ENCODE measurements at places on chromosomes 3 and 15.

GRCh38 chr3:172194702-172195406 is 155.5 kb downstream of the FNDC3B start:
- H3K4me1 ChIP-seq: peaks cover 6% of the 10 kb centered on the region
- H3K4me3 ChIP-seq: no peak overlapping the region
- H3K36me3 ChIP-seq: no peaks in the 10 kb centered on the region
- peak; percentile 85 for DNase-seq

DNA sequence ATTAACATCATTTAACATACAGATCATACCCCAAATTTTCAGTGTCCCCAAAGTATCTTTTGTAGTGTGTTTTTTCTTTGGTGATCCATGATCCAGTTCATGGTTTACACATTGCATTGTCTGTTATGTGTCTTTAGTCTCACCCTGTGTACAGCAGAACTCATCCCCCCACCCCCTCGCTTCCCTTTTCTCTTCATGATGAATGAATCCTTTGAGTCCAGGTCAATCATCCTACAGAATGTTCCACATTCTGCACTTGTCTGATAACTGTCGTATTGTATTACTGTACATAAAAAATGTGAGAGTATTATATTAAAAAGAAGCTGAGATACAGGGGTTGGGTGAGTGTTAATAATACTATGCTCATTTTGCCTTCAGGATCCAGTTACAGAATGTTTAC is 14.6 kb upstream of the NIT2 start:
- no peak overlapping the region for H3K4me3 ChIP-seq
- H3K27me3 ChIP-seq: no peaks in the 10 kb centered on the region
- DNase-seq: no peak
- H3K4me1 ChIP-seq: peaks cover 4% of the 10 kb centered on the region
- peaks cover 3% of the 10 kb centered on the region for H3K36me3 ChIP-seq
- H3K27ac ChIP-seq: no peak overlapping the region

DNA sequence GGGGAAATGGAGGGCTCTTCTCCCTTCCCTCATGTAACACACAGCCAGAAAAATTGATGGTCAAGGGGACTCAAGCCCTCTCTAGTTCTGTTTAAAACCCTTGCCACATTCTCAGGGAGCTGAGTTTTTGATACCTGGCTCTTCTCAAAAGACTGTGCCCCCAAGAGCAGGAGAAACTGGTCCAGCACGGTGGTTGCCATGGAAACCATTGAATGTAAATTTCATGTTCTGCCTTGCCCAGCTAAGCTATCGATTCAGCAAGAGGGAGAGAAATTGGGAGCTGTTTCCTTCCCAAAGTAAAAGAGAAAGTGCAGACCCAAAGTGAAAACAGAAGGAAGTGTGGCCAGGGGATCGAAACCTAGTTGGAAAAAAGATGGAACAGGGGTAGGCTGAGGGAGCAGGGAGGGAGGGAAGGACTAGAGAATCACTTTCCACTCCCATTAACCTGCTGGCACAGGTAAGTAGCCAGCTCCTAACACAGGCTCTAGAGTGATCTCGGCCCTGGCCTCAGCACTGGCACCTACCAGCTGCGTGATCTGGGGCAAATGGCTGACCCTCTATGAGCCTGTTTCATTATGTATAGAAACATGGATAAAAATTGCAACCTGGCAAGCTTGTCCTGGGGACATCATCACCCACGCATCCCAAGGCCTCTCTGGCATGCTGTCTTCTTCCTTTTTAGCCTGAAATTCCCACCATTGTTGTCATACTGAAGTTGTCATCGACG is 140.9 kb downstream of the TPRA1 start:
- H3K27me3 ChIP-seq: peaks cover 10% of the 10 kb centered on the region
- DNase-seq: no peak
- no peaks in the 10 kb centered on the region for H3K36me3 ChIP-seq
- H3K4me1 ChIP-seq: no peaks in the 10 kb centered on the region
- no peak overlapping the region for H3K4me3 ChIP-seq
- H3K27ac ChIP-seq: no peak overlapping the region

- no peaks in the 10 kb centered on the region for H3K36me3 ChIP-seq
- no peak for DNase-seq
- H3K4me1 ChIP-seq: no peaks in the 10 kb centered on the region
- no peak overlapping the region for H3K4me3 ChIP-seq
Measured at GRCh38 chr3:97495896-97496295, 268.7 kb upstream of the ARL6 start.

DNA sequence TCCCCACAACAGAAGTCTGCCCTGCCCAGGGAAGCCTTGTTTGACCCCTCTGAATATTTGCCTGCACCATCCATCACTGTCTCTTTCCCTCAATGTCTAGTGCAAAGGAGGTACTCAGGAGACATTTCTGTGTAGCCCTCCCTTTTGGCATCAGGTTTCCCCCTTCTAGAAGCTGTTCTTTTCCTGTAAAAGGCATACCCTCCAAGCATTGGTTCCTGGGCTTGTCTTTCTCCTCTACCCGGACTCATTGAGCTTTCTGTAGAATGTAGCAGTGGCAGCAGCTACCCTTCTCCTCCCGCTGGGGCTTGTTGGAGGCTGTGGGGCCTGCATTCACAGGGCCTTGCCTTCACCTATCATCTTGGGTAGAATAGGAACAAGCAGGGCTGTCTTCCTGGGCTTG is 63.5 kb downstream of the CTDSPL start:
- H3K27ac ChIP-seq: no peak overlapping the region
- peaks cover 52% of the 10 kb centered on the region for H3K4me1 ChIP-seq
- no peak overlapping the region for H3K4me3 ChIP-seq
- no peaks in the 10 kb centered on the region for H3K36me3 ChIP-seq

DNA sequence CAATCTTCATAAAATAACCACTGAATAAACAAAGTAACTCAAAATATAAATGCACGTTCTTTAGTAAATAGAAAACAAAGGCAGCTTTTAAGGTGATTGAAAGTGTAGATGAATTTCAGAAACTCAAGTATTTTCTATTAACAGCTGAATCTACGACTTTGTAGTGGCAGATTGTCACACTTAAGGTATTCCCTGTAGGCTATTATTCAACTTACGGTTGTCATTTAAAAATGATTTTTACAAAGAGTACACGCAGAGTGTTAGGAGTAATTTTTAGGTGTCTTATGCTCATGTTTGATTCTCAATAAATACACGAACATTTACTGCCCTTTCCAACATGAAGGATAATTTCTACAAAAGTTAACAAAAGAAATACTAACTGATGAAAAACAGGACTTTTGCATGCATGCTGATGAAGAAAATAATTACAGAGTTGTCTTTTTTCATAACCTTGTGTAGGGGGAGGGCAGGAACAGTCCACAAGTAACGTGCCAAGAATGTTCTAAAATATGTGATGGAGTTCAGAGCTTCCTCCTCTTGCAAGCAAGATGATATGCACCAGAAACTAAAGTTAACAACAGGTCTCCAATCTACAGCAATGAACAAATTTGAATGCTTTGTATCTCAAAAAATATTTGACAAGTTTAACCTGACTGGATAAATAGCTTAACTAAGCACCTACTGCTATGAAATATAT is 16.7 kb downstream of the DCBLD2 start:
- H3K36me3 ChIP-seq: peaks cover 2% of the 10 kb centered on the region
- H3K27ac ChIP-seq: no peak overlapping the region
- no peak overlapping the region for H3K4me3 ChIP-seq
- H3K4me1 ChIP-seq: no peaks in the 10 kb centered on the region
- no peaks in the 10 kb centered on the region for H3K27me3 ChIP-seq
- DNase-seq: no peak

- DNase-seq: peak; percentile 6
- H3K4me3 ChIP-seq: no peak overlapping the region
- no peaks in the 10 kb centered on the region for H3K36me3 ChIP-seq
- H3K4me1 ChIP-seq: no peaks in the 10 kb centered on the region
- no peaks in the 10 kb centered on the region for H3K27me3 ChIP-seq
- no peak overlapping the region for H3K27ac ChIP-seq
Measured at GRCh38 chr3:124627501-124627908, 102.7 kb upstream of the UMPS start.

DNA sequence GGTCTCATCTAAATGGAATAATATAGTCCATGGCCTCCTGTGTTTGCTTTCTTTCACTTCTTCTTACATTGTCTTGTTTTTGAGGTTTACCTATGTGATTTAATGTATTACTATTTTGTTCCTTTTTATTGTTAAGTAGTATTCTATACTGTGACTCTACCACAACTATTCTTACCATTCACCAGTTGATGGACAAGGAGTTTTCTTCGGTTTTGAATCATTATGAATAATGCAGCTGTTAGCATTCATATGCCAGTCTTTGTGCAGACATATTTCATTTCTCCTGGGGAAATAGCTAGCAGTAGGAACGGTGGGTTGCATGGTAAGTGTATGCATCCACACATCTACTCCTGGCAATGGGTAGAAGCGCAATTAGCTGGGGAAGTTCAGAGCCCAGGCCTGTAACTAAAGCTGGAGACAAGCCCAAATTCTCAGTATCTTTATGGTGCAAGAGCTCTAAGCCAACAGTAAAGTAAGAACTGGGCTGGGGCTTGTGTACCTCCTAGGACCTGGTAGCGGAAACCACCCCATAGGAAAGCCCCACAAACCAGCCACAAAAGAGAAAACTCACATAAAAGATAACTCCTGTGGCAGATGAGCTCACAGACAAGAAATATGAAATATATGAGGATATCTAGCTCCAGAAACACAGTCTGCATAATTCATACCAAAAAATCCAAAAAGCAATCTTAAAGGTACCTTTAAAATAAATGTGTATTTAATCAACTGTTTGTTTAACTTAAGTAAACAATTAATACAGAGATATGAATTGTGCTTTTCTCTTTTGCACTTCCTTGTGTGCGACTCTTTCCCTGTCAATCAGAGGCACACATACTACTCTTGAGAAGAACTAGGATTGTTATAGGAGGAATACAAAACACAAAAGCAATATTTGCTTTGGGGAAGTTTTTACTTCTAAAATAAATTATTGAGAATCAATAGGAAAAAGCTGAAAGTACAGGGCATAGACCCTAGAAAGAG is 2.7 kb upstream of the CSTA start:
- peak; percentile 15 for DNase-seq
- no peak overlapping the region for H3K4me3 ChIP-seq
- no peak overlapping the region for H3K27ac ChIP-seq
- peaks cover 2% of the 10 kb centered on the region for H3K27me3 ChIP-seq
- H3K4me1 ChIP-seq: no peaks in the 10 kb centered on the region

DNA sequence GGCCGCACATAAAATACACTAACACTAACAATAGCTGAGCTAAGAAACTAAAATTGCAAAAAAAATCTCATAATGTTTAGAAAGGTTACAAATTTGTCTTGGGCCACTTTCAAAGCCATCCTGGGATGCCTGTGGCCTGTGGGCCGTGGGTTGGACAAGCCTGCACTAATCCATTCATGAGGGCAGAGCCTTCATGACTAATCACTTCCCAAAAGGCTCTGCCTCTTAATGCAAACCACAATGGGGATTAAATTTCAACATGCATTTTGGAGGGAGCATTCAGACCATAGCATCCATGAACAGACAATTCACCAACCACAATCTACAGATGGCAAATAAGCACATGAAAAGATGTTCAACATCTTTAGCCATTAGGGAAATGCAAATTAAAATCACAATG is 128.2 kb downstream of the SUCLG2 start:
- DNase-seq: no peak
- H3K36me3 ChIP-seq: no peaks in the 10 kb centered on the region
- no peaks in the 10 kb centered on the region for H3K4me1 ChIP-seq
- H3K4me3 ChIP-seq: no peak overlapping the region
- no peak overlapping the region for H3K27ac ChIP-seq

DNA sequence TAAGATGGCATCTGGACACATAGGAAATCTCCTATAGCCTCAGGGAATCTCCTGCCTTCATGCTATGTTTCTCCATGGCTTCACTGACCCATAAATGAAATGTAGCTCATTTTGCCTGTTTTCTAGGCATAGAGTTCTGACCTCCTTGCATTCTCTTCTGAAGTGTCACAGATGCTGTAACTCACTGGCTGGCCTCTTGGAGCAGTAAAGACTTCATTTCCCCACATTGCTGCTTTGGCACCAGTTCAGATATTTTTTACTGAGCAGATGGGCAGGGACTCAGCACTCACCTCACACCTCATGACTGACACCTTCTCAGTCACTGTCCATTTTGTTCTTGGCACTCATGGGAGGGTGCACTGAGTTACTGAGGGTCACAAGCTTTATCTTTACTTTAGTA is 286.7 kb upstream of the TGFBR2 start:
- H3K4me3 ChIP-seq: no peak overlapping the region
- H3K27me3 ChIP-seq: no peaks in the 10 kb centered on the region

- H3K4me1 ChIP-seq: no peaks in the 10 kb centered on the region
- H3K27ac ChIP-seq: no peak overlapping the region
- H3K27me3 ChIP-seq: no peaks in the 10 kb centered on the region
- H3K36me3 ChIP-seq: no peaks in the 10 kb centered on the region
- H3K4me3 ChIP-seq: no peak overlapping the region
Measured at GRCh38 chr15:29345549-29346525, 76.2 kb upstream of the NSMCE3 start.

DNA sequence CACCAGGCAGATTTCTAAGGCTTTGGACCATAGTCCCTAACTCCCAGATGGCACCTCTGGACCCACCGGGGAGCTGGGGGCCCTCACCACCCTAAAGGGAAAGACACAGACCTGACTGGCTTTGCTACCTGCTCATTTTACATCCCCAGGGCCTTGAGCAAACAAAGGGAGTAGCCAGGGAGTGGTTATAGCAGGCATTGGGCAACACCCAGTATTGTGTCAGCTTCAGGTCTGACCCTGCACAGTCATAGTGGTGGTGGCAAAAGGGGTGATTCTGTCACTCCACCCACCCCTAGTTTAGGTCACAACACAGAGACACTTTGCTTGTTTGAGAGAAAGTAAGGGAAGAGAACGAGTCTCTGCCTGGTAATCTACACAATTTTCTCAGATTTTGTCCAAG is 352.5 kb downstream of the DIPK2A start:
- no peaks in the 10 kb centered on the region for H3K36me3 ChIP-seq
- H3K27me3 ChIP-seq: no peaks in the 10 kb centered on the region
- no peak overlapping the region for H3K27ac ChIP-seq
- DNase-seq: no peak
- H3K4me1 ChIP-seq: no peaks in the 10 kb centered on the region
- no peak overlapping the region for H3K4me3 ChIP-seq

GRCh38 chr3:130925628-130926027 is 31.7 kb downstream of the ATP2C1 start:
- no peaks in the 10 kb centered on the region for H3K4me1 ChIP-seq
- no peak overlapping the region for H3K27ac ChIP-seq
- no peaks in the 10 kb centered on the region for H3K27me3 ChIP-seq
- H3K4me3 ChIP-seq: no peak overlapping the region
- no peak for DNase-seq

Measured in common myeloid progenitor, CD34-positive (primary cell).